ENCODE measurements at places on chromosomes 3 and 15.

DNA sequence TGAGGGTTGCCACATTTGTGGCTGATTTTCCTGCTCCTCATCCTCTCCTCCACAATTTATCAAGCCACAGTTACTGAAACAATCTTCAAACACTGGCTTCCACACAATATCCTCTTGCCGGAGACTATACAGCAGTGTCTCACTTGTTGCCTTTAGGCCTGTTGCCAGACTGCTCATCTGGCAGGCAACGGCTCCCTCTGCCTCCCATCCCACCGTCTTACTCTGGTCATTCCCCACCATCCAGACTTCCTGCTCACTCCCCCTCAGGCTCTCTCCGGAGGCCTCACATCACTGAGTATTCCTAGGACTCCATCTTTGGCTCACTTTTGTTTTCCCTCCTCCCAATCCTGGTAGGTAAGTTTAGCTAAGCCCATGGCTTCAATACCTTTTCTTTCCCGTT lies 301.9 kb downstream of the IL20RB start:
- no peak for DNase-seq

DNA sequence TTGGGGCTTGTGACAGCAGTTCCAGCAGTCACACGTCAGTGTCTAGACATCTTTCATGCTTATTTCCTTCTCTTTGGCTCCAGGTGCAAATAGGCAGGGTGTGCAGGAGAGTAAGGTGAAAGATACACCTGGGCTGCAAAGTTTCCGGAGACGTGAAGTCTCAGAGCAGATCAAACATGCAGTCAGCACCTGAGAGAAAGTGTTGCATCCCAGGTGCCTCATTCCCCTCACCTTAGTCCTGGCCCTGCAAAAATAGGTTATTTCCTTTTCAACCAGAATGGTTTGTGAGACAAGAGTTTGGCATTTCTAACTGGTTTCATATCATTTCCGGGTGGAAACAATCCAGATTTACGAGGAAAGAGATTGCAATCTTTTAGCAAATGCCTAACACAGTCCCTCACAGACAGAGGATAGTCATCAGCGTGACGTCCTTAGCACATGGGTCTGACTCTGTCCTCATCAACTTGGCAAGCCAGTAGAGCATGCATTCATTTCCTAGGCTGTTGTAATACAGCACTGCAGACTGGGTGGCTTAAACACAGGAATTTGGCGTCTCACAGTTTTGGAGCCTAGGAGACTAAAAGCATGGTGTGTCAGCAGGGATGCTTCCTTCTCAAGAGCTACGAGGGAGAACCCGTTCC lies 58.2 kb upstream of the ARRDC4 start:
- no peak for DNase-seq

GRCh38 chr3:147756476-147756875 lies 347.3 kb downstream of the ZIC1 start:
- no peak for DNase-seq

GRCh38 chr3:64903006-64903405 lies 215.2 kb upstream of the ADAMTS9 start:
- DNase-seq: no peak

GRCh38 chr15:34812369-34812768 lies 17.0 kb upstream of the ACTC1 start:
- no peak for DNase-seq
